ENCODE measurements at places on chromosomes 11 and 22.

- no peak for DNase-seq
These were observed 105.3 kb downstream of the CTTN start for GRCh38 chr11:70503468-70504221.

DNA sequence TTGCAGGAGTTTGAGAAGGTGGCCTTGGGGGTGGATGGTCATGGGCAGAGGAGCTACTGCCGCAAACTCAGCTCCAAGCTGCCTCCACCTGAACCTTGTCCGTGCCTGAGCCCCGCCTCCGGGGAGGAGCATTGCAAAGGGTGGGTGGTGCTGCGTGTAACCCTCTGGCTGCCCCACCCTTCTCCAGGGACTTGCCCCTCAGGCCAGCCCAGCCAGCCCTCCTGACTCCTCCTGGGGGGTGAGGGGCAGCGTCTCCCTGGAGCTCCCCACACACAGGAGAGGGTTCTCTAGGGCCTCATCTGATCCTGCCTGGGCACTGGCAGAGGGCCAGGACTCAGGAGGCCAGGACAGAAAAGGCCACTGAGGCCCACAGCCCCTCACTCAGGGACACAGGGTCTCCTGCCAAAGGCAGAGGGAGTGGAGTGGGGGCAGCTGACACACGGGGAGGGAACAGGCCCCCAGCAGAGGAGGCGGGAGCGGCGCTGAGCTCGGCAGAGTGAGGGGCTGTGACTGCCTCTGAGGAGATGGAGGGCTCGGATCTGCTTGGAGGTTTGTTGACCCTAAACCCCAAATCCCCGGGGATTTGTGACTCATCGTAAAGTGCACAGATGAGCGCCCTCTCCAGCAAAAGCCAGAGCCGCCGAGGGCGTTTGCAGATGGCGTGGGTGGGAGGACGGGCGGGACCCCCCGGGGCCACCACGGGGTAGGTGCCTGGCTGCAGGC, 12.8 kb downstream of the BRSK2 start:
- DNase-seq, result no peak

- DNase-seq, result peak; percentile 48
These were observed 17.9 kb downstream of the TUB start for GRCh38 chr11:8098879-8099278.

GRCh38 chr11:69311767-69312385, 17.9 kb downstream of the MYEOV start:
- DNase-seq, result peak; percentile 54

GRCh38 chr22:38208551-38208968, 6.8 kb downstream of the MAFF start:
- DNase-seq, result no peak

GRCh38 chr11:87290304-87290922, 252.7 kb downstream of the TMEM135 start:
- peak; percentile 68 for DNase-seq

DNA sequence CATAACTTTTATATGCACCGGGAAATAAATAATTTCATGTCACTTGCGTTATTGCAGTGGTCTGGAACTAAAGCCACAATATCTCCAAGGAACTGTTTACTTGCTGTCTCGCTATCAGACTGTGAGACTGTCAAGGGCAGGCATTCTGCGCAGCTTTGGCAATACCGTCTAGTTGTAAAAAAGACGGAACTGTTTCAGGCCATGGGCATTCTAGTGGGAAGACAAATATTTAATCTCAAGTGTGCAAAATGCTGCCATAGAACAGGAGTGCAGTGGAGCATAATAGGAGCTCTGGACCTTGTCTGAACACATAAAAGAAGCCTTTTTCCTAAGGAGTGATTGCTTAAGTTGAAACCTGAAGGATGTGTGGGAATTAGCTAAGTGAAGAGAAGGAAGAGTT, 53.8 kb downstream of the PACS1 start:
- DNase-seq, result no peak

DNA sequence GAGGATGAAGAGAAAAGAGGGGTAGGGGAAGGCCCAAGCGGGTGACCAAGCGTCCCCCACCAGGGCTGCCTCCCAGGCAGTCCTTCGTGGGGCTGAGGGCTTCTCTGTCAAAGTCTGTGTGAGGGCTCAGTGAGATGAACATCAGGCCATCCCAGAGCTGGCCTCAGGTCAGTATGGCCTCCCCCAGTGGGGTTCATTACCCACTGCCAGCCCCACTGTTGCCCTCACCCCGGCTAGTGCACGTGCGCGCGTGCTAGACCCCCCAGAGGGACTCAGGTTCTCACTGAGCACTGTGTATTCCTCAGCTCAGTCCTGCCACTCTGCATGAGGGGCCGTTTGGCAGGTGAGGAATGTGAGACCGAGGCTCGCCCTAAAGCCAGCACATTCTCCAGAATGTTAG, 3.3 kb downstream of the KDELR3 start:
- no peak for DNase-seq

- DNase-seq, result no peak
These were observed 109.0 kb downstream of the FAR1 start for GRCh38 chr11:13777341-13777985.

DNA sequence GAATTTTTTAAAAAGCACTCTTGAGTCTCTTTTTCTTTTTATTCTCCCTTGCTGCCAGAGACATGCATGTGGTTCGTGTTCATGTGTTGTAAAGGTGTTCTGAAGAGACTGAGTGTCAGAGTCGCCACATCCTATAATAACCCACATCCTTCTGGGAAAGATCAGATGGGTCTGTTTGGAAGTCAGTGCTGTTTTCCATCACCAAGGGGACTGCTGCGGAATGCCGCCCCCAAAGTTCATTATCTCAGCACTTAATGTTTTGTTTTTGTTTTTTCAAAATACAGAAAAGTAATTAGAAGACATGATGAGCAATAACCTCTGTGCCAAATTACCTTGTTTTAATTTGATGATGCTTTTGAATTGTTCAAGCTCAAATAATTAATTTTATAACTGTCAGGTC, 56.9 kb upstream of the EIF3M start:
- DNase-seq, result no peak

DNA sequence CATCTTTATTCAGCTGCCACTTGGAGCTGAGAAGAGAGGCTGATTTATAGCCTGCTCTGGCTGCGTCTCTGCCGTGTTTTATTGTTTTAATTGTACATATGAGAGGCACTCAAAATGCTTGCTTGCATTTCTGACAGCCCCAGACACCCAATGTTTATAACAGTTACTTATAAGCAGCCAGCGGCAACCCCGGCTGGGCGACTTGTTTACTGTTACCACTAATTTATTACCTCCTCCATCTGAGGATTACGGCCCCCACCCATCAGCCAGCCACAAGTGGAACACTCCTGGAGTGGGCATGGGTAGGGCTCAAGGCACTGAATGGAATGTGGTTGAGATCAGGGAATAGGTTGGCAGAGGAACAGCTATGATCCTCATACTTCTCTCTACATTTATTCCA, 61.2 kb downstream of the CLPB start:
- DNase-seq, result no peak

DNA sequence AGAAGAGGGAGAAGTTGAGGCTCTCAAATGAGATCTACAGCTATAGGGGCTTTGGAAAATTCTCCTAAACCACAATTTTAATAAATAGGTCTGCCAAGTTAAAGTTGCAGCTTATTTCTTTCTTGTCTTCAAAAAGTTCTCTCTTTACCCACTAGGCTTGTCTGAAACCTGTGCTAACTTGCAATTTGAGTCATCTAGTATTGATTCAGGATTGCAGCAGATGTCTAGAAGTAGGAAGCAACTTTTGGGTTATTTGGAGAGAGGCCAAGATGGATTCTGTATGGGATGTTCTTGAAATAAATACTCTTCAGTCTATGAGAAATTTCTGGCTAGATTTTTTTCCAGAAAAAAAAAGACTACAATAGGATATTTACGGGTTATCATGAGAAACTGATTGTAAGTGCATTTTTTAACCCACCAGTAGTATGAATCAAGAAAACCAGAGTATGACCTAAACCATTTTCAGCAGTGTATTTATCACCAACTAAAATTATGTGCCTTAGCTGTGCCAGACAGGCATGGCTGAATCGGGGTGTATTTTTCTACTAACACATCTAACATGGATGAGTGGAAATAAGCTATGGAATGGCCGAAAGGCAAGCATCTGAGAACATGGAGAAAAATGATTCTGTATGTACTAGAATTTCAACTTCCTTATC, 4.9 kb upstream of the RAB38 start:
- peak; percentile 8 for DNase-seq

- DNase-seq, result no peak
These were observed 93.8 kb downstream of the BCR start for GRCh38 chr22:23274146-23274526.

GRCh38 chr22:25008666-25009065, 56.1 kb downstream of the KIAA1671 start:
- DNase-seq, result no peak

GRCh38 chr11:118715837-118716260, 36.4 kb upstream of the TREH start:
- DNase-seq, result no peak

GRCh38 chr11:2139621-2140337, 590 bp upstream of the IGF2 start:
- DNase-seq, result no peak

DNA sequence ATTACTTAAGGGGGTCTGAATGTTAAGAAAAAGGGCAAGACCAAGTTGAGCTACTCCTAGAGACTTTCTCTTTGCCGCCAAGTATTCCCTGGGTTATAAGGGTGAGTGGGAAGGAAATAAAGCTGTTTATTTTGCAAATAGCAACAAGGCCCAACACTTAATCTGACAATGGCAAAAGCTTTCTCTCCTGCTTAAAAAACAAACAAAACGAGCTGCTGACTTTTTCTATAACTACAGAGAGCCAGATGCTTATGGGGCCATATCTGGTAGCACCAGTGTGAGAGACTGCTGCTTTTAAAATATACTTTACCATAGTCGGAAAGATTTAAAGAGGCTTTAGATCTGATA, 2.3 kb upstream of the KDM2A start:
- no peak for DNase-seq

GRCh38 chr11:1129143-1129610, 28.6 kb upstream of the MUC5AC start:
- DNase-seq, result no peak

DNA sequence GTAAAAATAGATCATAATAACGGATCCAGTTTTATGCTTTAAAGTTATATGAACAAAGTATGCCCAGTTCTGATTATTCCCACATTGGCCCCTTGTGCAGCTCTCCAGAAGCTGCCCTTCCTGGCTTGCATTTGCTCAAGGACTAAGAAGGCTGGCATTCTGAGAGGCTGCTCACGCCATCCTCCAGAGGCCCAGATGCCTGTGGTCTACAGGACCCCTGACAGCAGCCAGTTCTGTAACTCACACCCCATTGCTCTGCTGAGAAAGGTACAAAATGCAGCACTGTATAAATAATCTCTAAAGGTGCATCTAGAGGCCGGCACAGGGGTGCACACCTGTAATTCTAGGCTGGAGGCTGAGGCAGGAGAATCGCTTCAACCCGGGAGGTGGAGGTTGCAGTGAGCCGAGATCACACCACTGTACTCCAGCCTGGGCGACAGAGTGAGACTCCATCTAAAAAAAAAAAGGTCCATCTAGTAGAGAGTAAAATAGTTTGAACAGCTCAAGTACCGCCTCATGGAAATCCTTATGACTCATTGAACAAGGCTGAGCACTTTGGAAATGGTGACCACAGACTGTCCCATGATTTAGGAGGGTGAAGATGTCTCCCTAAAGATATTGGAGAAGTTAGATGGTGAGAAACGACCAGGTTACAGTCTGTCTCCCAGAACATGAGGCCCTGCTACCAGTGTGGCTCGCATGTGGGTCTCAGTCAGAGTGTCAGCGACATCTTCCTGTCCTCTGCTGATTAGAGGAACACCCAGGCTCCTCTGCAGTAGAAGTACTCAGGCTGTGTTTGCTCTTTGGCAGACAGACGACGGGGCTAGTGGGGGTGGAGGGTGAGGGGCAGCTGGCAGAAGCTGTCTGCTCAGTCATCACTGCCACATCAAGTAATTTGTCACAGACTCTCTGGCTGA, 56.3 kb downstream of the KREMEN1 start:
- peak; percentile 55 for DNase-seq

DNA sequence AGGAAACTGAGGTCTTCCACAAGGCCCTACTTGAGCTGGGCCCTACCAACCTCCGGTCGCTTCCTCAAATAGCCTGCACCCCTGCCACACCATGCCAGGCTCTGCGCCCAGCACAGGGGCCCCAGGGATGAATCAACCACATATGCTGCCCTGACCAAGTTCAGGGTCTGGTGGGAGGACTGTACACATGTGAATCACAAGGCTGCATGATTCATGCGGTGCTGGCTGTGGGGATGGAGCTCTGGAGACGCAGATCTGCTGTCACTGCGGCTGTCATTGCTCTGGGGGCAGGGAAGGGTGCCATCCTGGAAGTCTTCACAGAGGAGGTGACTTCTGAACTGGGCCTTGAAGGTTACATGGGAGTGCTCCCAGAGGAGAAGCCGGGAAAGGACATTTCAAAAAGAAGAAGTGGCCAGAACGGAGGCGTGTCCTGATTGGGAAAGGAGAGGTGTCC, 21.5 kb downstream of the CYTH4 start:
- peak; percentile 90 for DNase-seq

DNA sequence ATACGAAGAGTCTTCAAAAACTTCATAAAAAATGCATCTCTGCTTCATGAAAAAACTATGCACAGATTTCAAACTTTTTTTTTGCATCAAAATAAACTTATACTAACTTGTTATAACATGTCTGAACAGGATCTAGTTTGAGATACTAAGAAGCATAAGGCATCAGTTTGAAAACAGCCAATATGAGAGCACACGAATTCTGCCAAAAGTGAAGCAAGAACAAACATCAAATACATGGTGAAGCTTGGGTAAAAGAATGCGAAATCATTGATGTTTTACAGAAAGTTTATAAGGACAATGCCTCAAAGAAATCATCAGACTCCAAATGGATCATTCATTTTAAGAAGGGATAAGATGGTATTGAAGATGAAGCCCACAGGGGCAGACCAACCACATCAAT, 389.1 kb upstream of the TENM4 start:
- no peak for DNase-seq

- DNase-seq, result no peak
These were observed 78.7 kb upstream of the DRD2 start for GRCh38 chr11:113553915-113554314.

DNA sequence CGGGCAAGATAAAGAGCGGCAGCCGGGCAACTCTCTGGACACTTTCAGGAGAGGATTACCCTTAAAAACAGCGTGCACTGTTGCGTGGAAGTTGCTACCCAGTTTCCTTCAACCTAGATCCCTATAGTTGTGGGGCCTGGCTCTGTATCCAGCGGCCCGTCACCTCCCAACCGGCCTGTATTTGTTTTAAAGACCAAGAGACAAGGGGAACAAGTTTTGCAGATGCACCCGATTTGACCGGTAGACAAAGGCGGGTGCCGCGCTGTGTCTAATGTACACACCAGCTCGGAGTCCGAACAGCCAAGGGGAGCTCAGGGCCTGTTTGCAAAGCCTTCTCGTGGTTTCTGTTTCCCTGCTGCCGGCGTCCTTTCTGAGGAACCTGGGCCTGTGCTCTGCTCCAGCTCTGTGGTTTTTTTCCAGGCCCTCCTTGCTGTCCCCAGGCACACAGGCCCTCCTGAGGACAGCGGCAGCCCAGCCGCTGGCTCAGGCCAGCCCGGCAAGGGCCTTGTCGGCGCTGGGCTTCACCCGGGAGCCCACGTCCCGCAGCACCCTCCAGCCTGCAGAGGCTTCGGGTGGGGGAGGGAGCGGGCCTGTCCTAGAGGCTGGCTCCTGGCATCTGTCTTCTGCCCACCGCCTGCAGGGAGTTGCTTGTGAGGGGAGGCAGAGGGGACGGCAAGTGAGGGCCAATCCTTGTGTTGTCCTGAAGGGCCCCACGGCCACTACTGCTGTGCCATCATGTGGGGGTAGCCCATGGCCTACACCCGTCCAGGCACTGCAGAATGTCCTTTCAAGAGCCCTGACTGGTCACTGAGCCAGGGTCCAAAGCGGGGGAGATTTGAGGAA, 1.4 kb downstream of the TBX1 start:
- no peak for DNase-seq

GRCh38 chr11:10075141-10075540, 218.9 kb downstream of the SBF2 start:
- DNase-seq, result no peak
